ENCODE measurements at places on chromosomes 2 and 18.
A peak's percentile ranks its signal among the peaks of the same experiment; 100 is the strongest.

DNA sequence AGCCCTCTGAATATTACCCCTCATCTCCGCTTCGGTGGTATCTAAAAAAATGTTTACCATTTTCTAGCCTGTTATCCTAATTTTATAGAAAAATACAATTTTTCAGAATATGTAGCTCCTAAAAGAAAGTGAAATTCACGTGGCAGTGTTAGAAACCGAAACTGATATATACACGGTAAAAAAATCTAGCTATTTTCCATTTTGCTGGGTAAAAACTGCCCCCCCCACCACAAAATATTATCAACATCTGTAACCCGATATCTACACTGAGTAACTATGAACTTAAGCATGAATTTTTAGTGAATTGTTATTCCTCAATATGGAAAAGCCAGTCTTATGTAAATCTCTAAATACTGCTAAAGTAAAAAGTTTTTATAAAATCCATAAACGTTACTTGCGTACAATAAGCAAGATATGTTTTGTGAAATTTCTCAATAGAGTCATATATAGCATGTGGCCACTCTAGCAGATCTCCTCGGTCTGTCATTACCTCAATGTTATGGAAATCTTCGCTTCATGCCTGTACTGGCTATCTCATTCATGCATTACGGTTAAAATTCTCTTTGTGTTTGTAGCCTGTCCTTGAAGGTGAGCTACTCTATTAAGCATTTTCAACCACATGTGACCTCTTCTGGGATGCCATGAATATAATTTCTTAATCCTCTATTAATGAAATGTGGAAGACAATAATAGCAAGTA lies 524.2 kb downstream of the TRIB2 start:
- no peak for DNase-seq

- DNase-seq, result peak; percentile 83
These were observed 11.3 kb downstream of the IL1RN start for GRCh38 chr2:113138428-113139322.

GRCh38 chr18:48773821-48774220 lies 176.9 kb downstream of the SMAD7 start:
- no peak for DNase-seq

GRCh38 chr18:4720518-4720917 lies 265.4 kb upstream of the DLGAP1 start:
- no peak for DNase-seq

DNA sequence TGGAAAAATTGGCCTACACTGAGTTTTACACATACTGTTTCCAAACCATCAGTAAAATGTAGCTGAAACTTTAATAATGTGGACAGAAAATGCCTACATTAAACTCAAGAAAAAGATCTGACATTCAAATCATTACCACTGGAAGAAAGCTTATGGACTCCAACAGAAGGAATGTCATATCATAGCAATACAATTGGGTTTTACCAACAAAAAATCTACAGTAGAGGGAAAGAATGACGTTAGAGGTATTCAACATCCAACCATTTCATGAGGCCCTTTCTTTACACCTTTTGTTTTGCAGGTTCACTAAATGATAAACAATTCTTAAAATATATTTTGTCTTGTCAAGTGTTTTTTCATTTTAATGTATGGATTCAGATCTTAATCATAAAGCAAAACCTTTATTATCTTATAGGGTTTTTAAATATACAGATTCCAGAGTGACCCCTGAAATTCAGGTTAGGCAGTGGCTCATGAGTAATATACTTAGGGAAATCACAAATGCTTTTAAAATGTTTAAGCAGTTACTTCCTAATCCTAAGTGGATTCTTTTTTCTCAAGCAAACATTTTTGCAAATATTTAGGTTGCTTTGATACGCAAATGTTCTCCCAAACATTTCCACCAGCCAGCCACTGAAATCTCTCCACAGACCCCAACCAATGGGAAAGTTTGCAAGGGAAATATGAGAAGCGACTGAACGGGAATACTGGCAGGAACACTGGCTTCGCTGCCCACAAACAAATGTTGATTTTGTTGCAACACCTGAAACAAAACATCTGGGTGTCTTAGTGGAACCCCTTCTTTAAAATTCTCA lies 168.7 kb downstream of the TCF4 start:
- no peak for DNase-seq

DNA sequence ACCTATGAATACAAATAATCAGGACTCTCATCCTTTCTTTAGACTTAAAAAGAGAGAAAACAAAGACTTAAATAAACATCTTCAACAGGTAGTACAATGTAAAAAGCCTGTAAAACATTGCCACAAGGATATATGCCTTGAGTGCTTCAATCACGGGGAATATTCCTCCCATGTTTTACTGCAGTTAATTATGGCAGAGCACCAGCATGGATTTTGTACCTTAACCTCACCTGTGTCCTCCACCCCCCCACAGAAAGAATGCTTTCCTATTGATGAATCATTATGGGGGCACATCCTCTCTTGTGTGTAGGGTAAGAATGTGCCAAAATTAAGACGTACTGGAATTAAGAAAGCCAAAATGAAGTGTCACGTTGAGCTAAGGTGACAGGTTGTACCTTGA lies 189.9 kb upstream of the FOSL2 start:
- DNase-seq, result no peak

GRCh38 chr2:178530625-178531142 lies 50.4 kb downstream of the PLEKHA3 start:
- peak; percentile 93 for DNase-seq

- DNase-seq, result no peak
These were observed 37.5 kb downstream of the RTP5 start for GRCh38 chr2:241906826-241907570.

- no peak for DNase-seq
These were observed 324.4 kb upstream of the TNP1 start for GRCh38 chr2:217184242-217184641.

GRCh38 chr2:205686056-205686782 lies 3.9 kb downstream of the NRP2 start:
- no peak for DNase-seq

- no peak for DNase-seq
These were observed 94.5 kb downstream of the SNTG2 start for GRCh38 chr2:1045109-1045508.

- no peak for DNase-seq
These were observed 992.7 kb downstream of the TMEM182 start for GRCh38 chr2:103754530-103754929.

- DNase-seq, result no peak
These were observed 353.4 kb upstream of the VRK2 start for GRCh38 chr2:57693177-57693576.

DNA sequence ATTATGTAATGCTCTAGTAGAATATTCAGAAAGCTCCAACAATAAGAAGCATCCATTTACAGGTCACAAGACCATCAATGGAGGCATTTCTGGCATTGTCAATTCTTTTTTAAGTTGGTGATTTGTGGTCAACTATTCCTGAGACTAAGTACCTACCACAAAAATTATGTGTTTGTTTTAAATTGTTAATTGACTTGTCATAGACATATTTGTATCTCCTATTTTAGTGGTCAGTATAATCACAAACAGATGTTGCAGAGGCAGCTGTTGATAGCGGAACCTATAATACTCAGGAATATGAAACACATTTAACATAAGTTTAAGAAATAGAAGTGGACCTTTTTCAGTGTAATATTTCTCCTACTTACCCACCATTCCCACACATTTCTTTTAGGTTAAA lies 430.1 kb downstream of the CCDC85A start:
- no peak for DNase-seq

GRCh38 chr2:237686659-237687136 lies 59.3 kb downstream of the LRRFIP1 start:
- peak; percentile 41 for DNase-seq

GRCh38 chr2:42457011-42457410 lies 36.8 kb downstream of the KCNG3 start:
- DNase-seq, result peak; percentile 14

DNA sequence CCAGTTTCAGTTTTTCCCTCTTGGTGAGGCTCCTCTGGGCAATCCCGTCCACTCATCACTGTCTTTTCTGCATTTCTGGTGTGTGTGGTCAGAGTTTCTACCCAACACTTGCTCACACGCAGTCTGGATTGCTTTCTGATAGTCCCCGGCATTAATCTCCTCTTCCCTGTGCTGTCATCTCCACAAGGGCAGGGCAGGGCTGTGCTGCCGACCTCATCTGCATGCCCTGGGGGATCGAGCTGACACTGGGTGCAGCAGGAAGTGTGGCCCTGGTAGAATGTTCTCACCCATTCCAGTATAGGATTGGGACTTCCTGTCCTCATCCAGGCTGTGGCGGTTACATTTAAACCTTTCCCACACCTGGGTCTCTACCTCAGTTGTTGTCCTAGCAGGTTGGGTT lies 80.0 kb upstream of the FAM136A start:
- DNase-seq, result no peak

DNA sequence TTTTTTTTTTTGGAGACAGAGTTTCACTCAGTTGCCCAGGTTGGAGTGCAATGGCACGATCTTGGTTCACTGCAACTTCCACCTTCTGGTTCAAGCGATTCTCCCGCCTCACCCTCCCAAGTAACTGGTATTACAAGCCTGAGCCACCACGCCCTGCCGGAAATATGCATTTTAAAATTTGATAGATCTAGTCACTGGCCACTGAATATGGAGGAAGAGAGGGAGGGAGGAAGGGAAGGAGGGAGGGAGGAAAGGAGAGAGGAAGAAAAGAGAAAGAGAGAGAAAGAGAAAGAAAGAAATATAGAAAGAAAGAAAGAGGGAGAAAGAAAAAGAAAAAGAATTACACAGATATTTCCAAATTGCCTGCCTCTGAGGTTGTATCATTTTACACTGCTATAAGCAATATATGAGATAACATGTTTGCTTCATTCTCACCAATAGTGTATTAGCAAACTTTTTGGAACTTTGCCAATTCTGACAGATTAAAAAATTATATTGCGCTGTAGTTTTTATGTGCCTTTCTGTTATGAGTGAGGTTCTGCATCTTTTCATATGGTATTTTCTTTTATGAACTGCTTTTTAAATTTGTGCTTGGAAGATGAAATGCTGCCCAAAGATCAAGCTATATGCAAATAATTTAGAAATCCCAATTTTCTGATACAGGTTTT lies 161.2 kb upstream of the MAP3K20 start:
- no peak for DNase-seq

- no peak for DNase-seq
These were observed 109.2 kb upstream of the MGAT5 start for GRCh38 chr2:134144651-134145050.

- DNase-seq, result no peak
These were observed 332.4 kb downstream of the BCL11A start for GRCh38 chr2:60221098-60221497.

DNA sequence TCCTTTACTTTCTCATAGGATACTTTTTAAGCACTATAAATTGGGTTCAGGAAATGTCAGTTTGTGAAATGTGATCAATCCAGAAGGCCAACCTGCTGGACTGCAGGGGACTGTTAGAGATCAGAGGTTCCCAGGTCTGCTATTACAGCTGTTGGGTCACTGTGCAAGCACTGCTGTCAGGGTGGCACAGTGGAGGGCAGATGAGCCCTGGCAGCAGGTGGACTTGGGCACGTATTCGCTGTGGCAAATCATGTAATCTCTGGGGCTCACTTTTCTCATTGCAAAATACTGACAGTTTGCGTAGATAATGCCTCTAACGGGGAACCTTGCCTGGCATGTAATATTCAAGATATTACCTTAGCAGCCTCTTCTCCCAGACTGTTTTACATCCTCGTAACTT lies 18.1 kb downstream of the RAB31 start:
- no peak for DNase-seq

DNA sequence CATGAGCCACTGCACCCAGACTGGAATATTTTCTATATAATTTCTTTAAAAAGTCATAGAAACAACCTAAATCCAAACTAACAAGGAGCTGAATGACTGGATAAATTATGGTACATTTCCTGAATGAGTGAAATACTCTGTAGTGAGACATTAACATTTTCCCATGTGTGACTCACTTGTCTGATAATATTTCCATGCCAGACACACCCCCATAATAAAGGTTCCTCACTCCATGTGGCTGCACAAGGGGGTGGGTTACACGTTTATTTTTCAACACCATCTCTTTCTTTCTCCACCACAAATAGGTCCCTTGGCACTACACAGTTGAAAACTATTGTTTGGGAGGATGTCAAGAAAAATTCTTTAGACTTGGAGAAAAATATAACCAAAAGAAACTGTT lies 266.3 kb upstream of the LYPD1 start:
- DNase-seq, result no peak

DNA sequence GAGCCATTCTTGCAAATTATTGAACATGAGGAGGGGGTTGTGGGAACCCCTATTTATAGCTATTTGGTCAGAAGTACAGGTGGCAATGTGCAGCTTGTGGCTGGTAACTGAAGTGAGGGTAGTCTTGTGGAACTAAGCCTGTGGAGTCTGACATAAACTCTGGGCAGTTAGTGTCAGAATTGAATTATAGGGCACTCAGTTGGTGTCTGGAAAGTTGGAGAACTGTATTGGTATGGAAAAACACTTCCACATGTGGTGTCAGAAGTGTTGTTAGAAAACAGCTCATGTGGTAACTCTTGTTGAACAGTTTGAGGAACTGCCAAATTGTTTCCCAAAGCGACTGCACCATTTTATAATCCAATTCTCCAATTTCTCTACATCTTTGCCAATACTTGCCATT lies 7.5 kb downstream of the RALBP1 start:
- peak; percentile 10 for DNase-seq

GRCh38 chr2:63580651-63581297 lies 7.5 kb downstream of the WDPCP start:
- DNase-seq, result no peak

DNA sequence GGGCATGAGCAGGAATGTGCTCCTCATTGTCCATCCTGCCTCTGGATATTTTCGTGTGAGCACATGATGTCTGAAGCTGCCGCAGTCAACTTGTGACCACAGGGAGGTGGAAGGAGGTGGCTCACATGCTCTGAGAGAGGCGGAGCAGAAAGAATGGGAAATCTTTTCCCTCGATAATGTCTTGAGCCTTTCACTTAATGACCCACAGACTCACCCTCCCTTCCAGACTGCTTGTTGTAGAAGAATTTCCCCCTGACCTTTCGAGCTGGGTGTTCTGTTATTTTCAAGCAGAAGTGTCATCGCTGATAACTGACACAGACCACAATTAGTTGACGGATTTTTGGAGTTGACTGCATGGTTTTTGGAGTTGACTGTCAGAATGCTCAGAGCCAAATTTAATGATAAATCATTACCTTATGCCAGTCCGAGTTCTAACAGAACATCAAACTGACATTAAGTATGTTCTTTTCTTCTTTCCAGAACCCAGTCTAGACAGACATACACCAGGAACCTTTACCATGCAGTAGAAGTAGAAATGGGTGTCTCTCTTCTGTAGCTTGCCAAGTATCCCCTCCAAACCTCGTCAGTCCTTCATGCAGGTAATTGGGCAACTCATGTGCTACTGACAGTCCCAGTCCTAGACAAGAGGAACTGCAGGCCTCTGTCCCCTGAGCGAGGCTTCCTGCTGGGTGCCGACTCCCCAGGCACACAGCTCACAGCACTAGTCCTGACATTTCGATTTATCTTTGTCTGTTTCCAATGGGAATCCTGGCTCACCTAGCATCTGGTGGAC lies 29.4 kb upstream of the RTTN start:
- DNase-seq, result peak; percentile 20

GRCh38 chr18:37667836-37668235 lies 102.2 kb upstream of the CELF4 start:
- no peak for DNase-seq

- DNase-seq, result no peak
These were observed 16.6 kb downstream of the ITGB1BP1 start for GRCh38 chr2:9406529-9407362.

All from NB4 (cell line).